ENCODE measurements at places on chromosomes 2 and 18.
A peak's percentile ranks its signal among the peaks of the same experiment; 100 is the strongest.

GRCh38 chr2:189854940-189855339 lies 70.7 kb downstream of the PMS1 start:
- no peak for DNase-seq

DNA sequence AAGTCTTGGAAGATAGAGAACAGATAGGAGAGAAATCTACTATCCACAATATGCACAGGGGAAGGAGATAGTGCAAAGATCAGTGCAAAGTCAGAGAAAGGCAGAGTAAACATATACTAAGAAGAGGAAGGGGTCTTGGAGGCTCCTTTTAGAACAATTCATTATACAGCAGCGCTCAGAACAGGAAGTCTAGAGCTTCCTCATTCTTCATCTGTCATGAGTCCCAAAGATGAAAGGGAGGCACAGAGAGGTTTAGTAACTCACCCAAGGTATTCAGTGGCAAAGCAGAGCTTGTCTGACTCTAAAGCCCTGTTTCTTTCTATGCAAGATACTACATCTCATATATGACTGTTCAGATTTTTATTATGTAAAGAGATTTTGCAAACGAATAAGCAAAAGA lies 1.4 kb downstream of the SP110 start:
- no peak for DNase-seq

DNA sequence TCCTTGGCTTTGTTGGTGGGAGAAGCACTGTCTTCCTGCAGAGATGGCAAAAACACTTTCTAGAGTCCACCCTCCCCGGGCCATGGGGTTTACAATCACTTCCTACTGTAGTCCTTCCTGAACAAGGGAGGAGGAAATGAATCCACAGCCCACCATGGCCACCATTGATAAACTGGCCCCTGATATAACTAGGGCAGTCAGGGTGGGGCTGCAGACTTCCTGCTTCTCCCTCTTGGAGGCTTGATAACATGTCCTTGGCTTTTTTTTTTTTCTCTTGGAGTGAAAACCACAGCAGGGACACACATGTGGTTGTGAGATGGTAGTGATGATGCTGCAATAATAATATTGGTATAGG lies 437.8 kb downstream of the ZNF521 start:
- DNase-seq, result no peak

- DNase-seq, result no peak
Measured at GRCh38 chr2:88481691-88482336, 29.3 kb upstream of the FOXI3 start.

- DNase-seq, result no peak
Measured at GRCh38 chr2:25920336-25920735, 42.0 kb upstream of the ASXL2 start.

DNA sequence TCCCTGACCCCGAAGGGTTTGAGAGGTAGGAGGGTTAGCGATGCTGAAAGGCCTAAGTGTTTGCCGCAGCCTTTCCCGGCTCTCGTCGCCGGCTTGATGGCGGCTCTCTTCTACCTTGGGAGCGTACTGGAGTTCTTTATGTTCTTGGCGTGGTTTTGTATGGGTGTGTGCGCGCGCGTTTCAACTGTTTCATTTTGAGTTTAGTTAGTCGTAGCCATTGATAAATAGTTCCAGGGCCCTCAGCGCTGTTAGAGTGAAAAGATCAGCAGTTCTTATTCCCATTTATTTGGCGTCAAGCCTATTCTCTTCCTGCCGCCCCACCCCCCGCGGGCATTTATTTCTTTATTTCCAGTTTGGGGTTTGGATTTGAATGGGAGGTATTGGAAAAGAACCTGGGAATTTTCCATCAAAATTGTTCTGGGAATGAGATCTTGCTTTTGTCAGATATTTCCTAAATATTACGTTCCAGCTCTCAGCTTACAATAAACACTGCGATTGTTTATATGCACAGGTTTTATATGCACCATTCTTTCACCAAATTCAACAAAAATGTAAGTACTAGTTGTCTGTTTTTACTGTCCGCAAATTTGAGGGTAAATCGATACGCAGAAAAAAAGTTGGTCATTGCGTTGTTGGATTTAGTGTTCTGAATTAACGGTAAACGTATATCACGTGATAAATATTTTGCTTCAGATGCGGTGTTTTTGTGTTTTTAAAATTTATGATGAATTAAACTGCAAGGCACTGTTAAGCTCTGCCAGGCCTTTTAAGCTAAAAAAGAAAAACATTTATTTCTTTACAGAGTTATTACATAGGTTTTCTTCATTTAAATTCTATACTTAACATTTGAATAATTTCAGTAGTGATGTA lies 954 bp downstream of the CCNT2 start:
- peak; percentile 61 for DNase-seq

GRCh38 chr2:181847702-181848101 lies 43.8 kb upstream of the ITPRID2 start:
- no peak for DNase-seq

DNA sequence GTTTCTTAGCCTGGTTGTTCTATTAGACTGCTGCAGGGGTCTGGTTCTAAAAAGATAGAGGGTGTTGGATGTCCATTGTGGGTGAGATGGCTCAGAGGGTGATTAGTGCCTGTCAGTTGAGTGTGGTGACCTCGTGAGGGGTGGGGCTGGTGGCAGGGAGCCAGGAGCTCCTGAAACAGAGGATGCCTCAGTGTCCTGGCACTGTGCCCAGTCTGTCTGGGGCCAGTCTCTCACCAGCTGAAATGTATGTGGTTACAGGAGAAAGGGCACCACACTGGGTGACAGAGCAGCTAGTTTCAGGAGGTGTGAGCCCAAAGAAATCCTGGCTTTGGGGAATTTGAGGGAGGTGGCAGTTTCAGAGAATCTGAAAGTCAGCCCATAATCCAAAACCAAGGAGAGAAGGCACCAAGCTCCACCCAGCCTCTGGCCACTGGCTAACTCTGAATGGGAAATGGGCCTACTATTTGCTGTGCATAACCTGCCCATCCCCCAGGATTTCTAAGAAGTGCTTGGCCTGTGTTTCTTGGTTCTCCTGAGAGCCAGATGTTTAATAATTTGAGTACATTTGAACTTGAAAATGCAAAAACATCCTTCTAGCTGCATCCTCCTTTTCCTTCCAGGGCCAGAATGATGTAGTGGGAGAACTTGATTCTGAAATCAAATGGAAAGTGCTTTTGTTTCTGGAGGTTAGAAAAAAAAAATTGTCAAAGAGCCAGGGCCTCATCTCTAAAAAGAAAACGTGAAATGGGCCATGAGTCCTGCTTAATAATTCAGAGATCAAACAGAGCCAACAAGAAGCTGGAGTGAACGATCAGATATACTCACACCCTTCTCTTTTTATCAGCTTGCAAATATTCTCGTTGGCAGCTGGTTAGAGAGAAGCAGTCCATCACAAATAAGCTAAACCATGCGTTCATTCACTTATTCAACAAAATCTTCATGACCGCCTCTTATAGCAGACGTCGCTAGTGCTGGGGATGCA lies 92.3 kb downstream of the B3GNT2 start:
- peak; percentile 66 for DNase-seq

GRCh38 chr2:216004697-216005283 lies 8.6 kb downstream of the MREG start:
- DNase-seq, result no peak

DNA sequence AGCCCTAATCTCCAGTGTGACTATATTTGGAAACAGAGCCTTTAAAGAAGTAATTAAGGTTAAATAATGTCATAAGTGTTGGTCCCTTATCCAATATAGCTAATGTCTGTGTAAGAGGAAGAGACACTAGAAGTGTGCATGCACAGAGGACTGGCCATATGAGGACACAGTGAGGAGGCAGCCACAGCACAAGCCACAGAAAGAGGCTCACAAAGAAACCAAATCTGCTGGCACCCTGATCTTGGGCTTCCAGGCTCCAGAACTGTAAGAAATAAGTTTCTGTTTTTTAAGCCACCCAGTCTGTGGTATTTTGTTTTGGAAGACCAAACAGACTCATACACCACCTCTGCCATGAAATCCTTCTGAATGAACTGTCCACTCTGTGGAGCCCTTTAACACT lies 186.4 kb upstream of the SLC39A10 start:
- no peak for DNase-seq

- no peak for DNase-seq
Measured at GRCh38 chr18:27331606-27332005, 146.5 kb upstream of the CHST9 start.

GRCh38 chr2:65530547-65531320 lies 98.3 kb upstream of the SPRED2 start:
- no peak for DNase-seq

- no peak for DNase-seq
Measured at GRCh38 chr2:232886632-232887031, 16.6 kb downstream of the SNORC start.

DNA sequence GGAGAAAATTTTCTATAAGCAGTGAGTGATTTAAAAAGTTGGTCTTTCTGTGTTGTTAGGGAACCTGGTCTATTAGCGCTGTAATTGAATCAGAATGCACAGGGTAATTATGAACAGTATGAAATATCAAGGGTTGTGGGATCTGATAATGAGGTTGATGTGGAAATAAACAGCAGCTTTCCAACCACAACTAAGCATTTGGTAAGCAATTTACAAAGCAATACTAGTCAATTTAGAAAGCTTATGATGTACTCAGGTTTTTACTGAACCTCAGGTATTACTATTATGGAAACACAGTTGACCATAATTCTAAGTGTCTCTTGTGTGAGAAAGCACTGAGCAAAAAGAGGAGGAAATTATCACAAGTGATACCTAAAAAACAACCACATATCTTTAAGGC lies 11.0 kb upstream of the SMCHD1 start:
- DNase-seq, result no peak

DNA sequence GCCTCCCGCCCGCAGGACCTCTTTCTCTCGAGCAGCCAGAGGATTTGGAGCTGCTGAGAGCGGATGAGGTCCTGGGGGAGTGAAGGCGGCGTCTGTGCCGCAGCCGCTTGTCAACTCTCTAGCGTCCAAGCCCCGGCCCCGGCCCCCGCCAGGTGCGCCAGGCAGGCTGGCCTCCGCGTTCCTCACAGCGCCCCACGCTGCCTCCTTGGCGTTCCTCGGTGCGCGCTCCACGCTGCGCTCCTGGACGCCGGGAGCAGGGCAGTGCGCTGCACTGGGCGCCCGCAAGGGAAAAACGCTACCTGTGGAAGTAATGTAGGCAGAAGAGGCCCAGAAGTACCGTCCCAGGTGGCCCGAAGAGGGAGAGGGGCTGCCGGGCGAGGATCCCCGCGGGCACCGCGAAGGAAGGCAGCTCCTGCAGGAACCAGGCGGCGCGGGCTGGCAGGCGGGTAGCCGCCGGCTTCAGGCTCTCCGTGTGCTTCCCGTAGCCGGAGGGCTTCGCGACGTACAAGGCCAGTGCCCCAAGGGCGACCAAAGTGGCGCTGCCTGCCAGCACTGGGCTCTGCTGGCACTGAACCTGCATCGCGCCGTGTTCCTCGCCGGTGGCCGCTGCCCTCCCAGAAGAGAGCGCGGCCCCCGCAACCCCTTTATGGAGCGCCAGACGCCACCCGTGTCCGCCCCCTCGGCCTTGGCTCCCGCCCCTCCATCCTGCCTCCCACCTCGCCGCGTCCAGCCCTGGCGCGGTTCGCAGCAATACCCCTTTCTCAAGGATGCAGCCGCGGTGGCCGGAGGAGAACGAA lies at the start of gene SRD5A2:
SRD5A2 (minus strand) TSS at position 618 of the 797 bp plus-strand sequence; CDS start at position 580, 38 bp downstream.
- DNase-seq, result no peak

DNA sequence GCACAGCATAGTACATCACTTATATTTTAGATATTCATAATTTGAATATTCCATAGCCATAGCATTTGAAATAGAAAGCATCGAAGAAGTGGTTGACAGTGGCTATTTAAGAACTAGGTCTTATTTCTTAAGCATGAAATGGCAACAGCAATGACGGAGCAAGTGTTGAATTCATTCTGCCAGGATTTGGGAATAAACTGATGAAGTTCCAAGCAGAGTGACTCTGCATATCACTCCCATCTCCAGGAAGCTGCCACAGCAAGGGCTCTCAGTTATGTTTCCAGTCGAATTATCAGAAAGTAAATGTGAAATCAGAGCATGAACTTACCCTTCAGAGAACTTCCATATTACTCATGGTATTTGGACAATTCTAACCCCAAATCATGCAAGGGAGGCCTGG lies 208.1 kb downstream of the IKZF2 start:
- no peak for DNase-seq

Measured in activated CD4-positive, CD25-positive, alpha-beta regulatory T cell treated with anti-CD3 and anti-CD28 coated beads, Interleukin-2, amount 50 U/mL, for 72 hours (primary cell).